ENCODE measurements at places on chromosomes 12 and 14.

- DNase-seq = no peak
These were observed 43.6 kb upstream of the PPP2R5C start for GRCh38 chr14:101717663-101718490.

DNA sequence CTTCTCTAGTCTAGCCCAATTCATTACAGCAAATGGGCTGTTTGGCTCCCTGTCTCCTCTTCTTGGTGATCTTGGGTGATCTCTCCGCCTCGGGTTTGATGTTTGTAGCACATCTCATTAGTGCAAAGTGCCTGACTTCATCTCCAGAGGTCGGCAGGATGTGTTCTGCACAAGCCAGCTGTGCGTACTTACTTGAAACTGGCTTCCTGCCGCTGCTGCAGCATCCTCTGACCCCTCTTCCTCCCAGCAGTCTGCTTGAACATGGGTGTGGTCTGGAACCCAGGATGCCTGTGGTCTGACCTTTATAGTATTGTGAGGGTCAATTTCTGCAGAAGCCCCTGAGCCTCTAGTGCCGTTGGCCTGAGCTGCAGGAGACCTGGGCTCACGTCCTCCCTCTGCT is 99.2 kb downstream of the BEGAIN start:
- DNase-seq = peak; percentile 28

DNA sequence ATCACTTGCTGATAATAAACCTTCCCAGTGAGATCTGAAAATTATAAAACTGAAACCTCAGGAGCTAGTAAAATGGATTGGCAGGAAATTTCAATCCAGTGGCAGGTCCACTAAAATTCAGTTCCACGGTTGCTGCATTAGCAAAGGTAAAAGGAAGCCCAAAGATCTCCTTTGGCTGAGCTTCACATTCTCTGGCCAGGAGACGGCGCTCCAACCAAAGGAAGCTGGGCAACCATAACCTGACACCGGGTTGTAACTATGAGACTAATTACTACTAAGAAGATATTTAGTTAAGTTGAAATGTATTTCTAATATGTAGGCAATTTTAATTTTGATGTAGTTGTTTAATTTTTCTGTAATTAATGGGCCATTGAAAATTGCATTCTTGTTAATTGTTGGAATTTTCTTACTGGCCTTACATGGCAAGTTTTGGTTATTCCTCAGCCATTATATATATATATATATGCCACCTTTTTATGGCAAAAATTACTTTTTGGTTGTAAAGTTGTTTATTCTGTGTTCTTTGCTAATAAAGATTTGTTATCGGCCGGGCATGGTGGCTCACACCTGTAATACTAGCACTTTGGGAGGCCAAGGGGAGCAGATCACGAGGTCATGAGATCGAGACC is 17.0 kb downstream of the OR8S1 start:
- DNase-seq = peak; percentile 57

DNA sequence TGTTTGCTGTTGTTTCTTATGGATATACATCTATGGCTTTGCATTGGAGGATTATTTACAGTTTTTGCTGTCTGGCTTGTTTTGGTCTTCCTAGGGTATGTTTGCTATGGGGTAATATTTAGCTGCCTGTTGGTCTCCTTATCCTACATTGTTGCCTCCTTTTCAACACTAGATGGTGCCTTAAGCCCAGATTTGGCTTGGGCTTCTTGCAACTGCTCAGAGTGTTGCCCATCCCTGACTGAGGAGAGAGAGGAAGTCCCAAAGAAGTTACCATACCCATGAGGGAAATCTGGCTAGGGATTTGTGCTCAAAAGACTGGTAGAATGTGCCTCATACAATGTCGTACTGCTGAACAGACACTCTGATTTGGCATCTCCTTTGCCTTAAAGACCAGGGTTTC is 94.6 kb upstream of the MUCL1 start:
- DNase-seq = peak; percentile 29

DNA sequence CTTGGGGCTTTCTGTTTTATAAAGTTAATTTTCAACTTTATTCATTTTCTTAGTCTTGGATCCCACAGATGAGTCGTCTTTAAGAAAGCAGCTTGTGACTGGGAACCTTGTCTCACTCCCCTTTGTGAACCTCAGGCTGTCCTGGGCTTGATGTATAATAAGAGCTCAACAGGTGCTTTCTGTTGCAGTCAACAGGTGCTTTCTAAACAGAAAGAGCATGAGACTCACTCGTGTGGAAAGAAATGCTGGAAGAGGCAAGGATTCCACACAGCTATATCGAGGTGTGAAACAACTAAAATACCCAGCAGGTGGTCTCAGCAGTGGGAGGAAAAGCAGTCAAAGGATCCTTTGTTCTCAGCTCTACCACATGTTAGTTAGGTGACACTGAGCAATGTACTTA is 398.9 kb downstream of the EGLN3 start:
- DNase-seq = no peak

- no peak for DNase-seq
These were observed 5.2 kb upstream of the CEP170B start for GRCh38 chr14:104859900-104860299.

DNA sequence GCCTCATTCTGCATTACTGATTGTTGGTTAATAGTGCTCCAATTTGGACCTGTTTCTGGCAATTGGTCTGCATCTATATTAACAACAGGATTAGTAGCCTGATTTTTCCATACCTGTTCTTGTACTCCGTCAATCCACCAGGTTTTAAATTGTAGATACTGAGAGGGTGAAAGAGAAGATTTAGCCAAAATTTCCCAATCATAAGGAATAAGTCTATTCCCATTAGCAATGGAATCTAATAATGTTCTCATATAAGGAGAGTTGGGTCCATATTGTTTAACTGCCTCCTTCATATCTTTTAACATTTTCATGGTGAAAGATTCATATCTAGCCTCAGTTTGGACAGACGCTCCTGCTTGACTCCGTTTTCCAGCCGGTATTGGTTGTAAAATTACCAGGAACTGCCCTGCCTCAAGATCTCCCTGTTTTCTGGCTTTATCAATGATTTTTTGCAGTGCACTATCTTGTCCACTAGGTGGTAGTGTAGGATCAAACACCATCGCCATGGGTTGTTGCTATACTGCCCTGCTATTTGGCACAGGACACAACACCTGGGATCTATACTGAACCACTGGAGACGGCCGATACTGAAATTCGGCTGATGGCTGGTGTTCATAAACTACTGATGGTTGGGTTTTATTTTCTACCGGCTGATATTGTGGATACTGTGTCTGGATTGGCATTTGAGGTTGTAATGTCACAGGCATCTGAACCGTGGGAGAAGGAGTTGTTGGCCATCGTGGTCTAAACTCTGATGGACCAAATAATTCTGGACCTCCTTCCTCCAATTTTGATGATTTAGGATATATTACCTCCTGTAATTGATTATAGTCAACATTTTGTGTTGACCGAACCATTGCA is 25.2 kb downstream of the DHRS4L2 start:
- DNase-seq = peak; percentile 73

- no peak for DNase-seq
These were observed 162.6 kb downstream of the SLC15A4 start for GRCh38 chr12:128661226-128661569.

- no peak for DNase-seq
These were observed 58.7 kb downstream of the GNS start for GRCh38 chr12:64700532-64700931.

GRCh38 chr12:74321381-74321780 is 216.3 kb upstream of the ATXN7L3B start:
- DNase-seq = no peak

GRCh38 chr12:32702473-32702872 is 23.4 kb downstream of the DNM1L start:
- no peak for DNase-seq

GRCh38 chr14:55126932-55127459 is 2.1 kb upstream of the LGALS3 start:
- DNase-seq = no peak

- no peak for DNase-seq
These were observed 96.5 kb downstream of the DENND5B start for GRCh38 chr12:31494455-31494854.

- no peak for DNase-seq
These were observed 33.1 kb downstream of the CMKLR1 start for GRCh38 chr12:108305991-108306501.

GRCh38 chr12:54142114-54142475 is 46.7 kb downstream of the SMUG1 start:
- no peak for DNase-seq

DNA sequence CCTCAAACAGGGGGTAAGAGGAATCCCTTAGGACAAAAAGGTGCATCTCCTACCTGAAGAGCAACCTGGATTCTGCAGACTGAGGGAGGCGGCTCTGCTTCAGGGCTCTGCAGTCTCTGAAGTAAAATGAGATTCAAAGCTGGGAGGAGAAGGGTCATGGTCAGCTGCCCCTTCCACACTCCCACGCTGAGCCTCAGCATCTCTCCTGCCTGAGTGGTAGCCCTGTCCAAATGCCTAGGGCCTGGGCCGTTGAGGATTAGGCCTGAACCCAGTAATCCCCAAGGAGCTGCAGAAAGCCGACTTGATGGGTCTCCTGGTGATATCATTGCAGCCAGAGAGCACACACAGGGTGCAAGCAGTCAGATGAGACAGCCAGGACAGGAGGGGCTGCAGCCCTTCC is 18.9 kb downstream of the PHLDA1 start:
- no peak for DNase-seq

GRCh38 chr12:76784600-76785051 is 20.7 kb downstream of the ZDHHC17 start:
- DNase-seq = no peak

- no peak for DNase-seq
These were observed 8.3 kb downstream of the CALM1 start for GRCh38 chr14:90405101-90405500.
